ENCODE measurements at places on chromosomes 5 and 9. TPM values are rescaled to one million over a fixed set of nuclear protein-coding genes. Genes with fewer than 3 reads are reported as not detected.

GRCh38 chr9:134223091-134223490, 58.7 kb upstream of the RNU6ATAC start:
- DNase-seq: no peak

DNA sequence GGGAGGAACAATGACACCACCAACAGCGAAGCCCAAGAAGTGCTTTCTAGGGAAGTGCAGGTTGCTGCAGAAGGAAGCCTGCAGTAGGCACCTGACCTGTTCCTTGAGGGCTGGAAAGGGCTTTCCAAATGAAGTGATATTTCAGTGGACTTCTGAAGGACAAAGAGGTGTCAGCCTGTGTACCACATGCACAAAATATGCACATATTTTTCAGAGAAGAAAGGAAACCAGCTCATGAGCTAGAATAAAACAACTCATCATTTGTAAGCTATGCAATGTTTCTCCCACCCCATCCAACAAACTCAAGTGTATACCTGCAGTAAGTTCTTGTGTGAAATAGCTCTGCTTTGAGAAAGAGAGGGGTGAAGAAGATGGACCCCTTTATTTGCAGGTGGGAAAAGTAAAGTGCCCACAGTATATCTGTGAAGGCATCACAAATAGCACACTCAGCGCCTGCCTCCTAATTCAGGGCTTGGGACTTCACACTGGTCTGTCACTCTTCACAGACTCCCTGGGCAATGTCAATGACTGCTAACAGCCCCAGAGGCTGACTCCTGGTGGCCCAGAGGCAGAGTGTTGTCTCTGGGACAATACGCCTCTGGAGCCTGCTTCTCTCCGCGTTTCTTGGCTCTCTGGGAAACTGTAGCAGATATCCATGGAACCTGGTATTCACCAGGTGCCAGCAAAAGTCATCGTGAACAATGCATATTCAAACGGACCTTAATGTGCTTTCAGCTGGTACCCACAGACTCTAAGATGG, 198.1 kb upstream of the EFNA5 start:
- no peak for DNase-seq

DNA sequence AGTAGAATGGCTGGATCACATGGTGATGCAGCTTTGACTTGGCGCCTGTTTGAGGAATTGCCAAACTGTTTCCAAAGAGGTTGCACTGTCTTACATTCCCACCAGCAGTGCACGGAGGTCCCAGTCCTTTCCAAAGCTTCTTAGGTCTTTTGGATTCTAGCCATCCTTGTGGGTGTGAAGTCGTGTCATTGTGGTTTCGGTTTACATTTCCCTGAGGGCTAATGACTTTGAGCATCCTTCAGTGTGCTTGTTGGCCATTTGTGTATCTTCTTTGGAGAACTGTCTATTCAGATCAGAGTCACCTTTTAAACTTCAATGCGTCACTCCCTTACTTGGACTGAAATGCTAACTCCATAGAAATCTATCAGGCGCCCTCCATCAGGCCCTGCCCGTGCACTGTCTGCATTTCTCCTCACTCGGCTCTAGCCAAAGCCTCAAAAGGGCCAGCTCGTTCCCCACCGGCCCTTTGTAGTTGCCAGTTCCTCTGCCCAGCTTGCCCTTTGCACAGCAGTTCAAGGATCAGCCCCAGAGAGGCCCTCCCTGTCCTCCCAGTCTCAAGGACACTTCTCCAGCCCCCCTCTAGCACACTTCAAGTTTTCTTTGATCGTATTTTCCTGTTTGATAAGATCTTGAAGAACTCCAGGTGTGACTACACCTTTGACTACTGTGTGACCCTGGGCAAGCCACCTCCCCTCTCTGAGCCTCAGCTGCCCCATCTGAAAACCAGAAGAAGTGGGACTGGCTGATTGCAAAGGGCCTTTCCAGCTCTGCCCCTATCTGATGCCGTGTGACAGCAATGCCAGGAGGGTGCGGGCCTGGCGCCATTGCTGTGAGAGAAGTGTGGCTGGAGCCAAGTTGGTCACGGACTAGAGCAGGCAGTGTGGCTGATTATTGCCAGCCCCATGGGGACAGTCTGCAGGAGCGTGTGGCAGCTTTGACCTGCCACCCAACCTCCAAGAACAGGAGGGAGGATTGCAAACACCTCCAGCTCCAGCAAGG, 5.6 kb downstream of the HRH2 start:
- DNase-seq: no peak

DNA sequence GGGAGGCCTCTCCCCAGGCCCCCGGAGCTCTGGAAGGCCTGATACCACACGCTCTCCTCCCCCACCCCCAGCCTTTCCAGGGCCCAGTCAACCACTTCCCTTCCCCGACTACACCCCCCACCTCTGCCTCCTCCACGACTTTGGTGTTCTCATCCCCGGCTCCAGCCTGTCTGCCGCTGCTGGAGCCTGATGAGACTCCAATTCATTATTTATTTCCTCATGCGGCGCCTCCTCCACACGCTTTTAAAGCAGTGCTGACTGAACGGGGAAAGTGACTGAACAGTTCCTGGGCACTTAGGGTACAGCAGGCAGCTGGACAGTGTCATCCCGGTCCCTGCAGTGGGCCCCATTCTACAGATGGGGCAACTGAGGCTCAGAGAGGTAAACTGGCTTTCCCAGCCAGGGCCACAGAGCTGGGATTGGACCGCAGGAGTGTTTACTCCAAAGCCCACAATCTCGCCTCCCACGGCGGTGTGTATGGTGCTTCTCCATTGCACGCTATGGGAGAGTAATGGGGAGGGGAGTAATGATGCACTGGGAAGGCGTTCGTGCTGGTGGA, 15.9 kb upstream of the RPL26L1 start:
- no peak for DNase-seq

DNA sequence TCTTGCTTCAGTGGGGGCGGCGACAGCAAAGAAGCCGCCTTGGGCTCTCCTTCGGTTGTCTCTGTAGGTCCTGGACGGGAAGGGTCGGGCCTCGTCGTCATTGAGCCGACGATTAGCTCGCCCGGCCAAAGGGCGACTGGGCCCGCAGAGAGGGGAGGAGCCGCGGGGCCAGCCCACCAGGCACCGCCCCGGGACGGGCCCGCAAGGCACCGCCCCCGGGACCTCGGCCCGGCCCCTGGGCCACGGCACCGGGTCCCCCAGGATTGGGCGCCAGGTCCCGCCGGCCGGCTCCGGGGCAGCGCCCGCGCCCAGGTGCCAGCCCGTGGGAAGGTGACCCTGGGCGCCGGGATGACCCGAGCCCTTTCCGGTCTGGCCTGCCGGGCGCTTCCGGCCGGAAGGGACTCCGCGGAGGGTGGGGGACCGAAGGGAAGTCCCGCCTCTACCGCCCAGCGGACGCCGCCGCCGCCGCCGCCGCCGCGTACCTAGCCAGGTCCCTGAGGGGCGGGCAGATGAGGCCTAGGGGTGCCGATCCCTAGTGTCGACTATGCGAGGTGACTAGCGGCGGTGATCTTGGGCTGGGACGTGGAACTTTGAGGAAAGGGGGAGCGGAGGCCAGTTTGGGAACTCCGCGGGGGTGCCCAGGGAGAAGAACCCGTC, at the start of the genes GBA2 and RGP1:
TSS of gene GBA2 (minus strand) at position 371 of the 657 bp plus-strand sequence. CDS start 524 bp downstream, outside the sequence.
TSS of gene RGP1 (plus strand) at position 430 of the 657 bp plus-strand sequence. CDS start 469 bp downstream, outside the sequence.
- DNase-seq: peak; percentile 60

DNA sequence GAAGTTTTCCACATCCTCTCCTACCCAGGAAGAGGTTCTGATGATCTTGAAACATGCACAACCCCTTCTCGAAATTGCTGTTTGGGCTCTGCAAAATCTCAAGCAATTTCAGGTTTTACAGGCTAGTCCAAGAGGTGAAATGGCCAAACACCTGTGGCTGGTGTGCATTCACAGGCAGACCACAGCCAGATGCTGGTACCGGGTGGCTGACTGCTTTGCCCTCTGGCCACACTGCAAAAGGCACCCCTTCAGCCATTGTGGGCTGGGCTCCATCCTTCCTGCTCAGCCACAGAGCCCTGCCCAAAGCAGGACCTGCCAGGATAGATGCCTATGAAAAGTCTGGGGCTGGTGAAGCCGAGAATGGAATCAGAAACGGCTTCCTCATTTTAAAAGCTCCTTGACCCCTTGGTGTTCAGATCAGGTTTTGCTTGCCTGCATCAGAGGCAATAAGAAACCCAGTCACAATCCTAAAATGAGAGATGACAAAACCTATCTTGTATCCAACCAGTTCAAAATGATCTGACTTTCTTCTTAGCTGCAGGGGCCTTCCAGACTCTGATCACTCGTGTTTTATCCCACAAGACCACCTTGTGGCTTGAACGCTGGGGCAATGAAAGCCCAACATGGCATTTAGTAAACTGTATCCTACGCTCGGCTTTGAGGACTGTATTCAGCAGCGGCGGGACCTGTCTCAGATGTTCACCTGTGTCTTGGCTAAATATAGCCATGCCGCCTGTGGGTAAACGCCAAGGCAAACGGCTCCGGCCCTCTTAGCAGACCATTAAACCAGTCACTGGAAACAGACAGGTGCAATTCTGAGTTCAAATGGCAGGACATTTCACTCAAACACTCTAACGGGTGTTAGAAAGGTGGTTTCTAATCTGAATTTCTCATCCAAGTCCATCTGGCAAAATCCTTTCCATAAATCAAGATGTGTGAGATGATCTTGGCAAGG, 49.6 kb downstream of the EPB41L4B start:
- DNase-seq: no peak

ACTBL2 gene
- not detected for total RNA-seq

ADAMTS6 gene
- 5.3 TPM for total RNA-seq

SPATA6L gene
- 1.2 TPM for total RNA-seq

ECPAS gene
- total RNA-seq: 59.4 TPM

Data from T-cell (primary cell).